ENCODE measurements at places on chromosomes 12 and 14.

DNA sequence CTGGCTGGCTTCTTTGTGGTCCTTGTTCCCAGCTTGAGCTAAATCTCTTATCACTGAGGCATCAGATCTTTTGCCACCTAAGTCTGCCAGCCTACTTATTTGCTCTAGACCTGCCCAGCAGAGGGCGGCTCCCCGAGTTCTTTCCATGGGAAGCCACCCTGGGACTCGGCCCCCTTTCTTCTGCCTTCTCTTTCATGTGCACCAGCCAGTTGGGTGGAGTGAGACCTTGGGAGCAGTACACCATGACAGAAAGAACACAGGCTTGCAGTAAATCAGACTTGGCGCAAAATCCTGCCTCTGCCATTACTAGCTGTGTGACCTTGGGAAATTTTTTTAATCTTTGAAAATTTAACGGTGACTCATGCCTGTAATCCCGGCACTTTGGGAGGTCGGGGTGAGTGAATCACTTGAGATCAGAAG is 7.4 kb downstream of the SMAGP start:
- DNase-seq = no peak

DNA sequence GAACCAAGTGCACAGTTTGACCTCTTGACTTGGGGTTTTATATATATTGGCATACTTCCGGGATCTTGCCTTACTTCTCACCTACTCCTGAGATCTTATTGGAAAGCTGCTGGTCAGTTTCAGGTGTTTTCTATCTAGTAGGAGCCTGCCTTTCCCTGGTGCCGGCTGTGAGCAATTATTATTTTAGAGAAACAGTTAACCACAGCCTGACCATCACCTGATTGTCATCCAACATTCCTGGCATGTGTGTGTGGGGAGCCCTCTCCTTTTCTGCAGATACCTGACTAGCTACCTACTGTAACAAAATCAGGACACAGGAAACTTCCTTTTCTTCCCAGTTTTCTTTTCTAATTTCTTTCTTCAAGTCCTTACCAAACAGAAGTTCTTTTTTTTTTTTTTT is 220.4 kb downstream of the ATP23 start:
- no peak for DNase-seq

DNA sequence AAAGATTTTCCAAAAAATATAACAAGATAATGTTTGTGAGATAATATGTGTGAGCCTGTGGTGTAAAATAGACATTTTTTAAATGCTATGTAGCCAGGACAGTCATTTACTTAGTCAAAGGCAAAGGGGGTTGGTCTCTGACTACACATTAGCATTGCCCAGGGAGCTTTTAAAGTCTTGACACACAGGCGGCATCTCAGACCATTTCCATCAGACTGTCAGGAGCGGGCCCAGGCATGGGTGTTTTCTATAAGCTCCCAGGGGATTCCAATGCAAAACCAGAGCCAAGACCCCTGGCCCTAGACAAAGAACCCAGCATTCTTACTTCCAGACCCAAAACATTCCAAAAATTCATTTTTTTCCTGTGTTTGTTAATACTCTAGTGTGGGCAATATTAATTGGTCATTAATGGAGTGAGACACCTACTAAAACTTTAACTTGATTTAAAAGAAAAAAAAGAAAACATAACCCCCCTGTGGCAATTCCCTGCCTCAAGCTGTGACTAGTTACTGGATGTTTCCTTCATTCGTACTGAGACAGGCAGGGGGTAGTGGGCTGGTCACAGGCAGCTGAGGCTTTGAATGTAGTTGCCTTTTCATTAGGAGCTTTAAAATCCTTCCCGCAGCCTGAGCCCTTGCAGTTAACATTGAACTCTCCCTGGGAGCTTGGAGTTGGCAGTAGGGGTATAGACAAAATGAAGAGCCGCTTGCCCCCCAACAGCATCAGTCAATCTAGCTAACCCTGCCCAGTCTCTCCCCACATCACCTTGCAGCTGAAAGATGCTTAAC is 103.7 kb downstream of the CMKLR1 start:
- no peak for DNase-seq

GRCh38 chr14:60343571-60344071 is 94.6 kb downstream of the PPM1A start:
- DNase-seq = no peak

- DNase-seq = peak; percentile 45
Observed at GRCh38 chr12:53344824-53345485, 8.8 kb upstream of the SP7 start.

DNA sequence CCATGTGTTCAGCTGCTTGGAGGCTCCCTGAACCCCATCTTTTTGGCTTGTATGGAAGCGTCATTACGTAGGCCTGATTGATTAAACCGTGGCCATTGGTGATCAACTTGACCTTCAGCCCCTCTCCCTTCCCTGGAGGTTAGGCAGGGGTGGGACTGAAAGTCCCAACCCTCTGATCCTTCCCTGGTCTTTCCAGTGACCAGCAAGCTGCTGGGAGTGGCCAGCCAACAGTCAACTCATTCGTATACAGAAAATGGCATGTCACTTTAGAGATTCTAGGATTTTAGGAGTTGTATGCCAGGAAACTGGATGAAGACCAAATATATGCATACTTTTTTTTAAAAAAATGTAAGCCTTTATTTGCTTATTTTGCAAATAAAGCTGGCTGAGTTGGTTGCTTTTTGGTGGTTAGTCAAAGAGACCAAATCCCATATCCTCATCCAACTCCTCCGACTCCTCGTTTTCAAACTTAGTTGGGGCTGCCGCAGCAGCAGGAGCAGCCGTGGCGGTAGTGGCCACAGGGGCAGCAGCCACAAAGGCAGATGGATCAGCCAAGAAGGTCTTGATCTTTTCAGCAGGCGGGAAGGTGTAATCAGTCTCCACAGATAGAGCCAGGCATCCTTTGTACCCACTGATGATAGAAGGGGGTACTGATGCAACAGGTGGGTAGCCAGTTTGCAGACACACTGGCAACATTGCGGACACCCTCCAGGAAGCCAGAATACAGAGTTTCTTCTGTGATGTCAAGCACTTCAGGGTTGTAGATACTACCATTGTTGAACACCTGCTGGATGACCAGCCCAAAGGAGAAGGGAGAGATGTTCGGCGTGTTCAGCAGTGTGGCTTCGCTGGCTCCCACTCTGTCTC is 16.6 kb downstream of the NFKBIA start:
- no peak for DNase-seq

- no peak for DNase-seq
Observed at GRCh38 chr12:53091756-53092155, 5.7 kb upstream of the IGFBP6 start.

DNA sequence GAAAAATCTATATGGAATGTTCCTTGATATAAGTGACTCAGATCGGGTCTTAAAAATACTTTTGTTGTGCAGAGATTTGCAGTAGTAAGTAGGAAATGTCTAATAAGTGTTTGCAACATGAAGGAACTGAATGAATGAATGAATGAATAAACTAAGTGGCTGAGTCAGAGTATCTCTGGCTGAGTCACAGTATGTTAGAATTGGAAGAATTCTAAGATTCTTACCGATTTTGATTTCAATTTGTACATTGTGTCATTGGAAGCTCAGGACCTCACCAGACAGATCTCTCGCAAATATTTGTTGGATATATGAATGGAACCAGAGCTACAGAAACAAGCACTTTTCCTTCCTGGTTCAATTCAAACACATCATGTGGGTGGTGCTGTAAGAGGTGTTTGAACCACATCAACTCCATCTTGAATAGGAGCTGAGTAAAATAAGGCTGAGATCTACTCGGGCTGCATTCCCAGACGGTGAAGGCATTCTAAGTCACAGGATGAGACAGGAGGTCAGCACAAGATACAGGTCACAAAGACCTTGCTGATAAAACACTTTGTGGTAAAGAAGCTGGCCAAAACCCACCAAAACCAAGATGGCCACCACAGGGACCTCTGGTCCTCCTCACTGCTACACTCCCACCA is 123.9 kb upstream of the FOXN3 start:
- no peak for DNase-seq

DNA sequence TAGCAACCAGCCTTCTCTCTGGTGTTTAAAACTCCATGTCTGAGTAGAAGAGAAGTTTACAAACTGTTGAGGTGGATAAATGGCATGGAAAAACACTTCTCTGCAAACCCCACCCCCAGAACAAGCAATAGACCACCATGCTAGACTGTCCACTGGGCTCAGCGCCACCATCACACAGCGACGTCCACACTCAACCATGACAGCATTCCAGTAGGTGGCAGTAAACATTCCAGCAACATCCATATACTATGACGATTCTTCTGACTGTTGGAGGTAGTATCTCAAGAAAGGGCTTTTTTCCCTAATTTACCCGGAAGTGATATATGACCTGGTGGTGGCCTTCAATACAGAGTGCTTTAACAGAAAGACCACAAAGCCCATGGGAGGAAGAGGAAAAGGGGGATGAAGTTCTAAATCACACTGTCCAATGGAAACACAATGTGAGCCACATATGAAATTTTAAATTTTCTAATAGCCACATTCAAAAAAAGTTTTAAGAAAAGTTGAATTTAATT is 152.2 kb downstream of the SLC15A4 start:
- no peak for DNase-seq

DNA sequence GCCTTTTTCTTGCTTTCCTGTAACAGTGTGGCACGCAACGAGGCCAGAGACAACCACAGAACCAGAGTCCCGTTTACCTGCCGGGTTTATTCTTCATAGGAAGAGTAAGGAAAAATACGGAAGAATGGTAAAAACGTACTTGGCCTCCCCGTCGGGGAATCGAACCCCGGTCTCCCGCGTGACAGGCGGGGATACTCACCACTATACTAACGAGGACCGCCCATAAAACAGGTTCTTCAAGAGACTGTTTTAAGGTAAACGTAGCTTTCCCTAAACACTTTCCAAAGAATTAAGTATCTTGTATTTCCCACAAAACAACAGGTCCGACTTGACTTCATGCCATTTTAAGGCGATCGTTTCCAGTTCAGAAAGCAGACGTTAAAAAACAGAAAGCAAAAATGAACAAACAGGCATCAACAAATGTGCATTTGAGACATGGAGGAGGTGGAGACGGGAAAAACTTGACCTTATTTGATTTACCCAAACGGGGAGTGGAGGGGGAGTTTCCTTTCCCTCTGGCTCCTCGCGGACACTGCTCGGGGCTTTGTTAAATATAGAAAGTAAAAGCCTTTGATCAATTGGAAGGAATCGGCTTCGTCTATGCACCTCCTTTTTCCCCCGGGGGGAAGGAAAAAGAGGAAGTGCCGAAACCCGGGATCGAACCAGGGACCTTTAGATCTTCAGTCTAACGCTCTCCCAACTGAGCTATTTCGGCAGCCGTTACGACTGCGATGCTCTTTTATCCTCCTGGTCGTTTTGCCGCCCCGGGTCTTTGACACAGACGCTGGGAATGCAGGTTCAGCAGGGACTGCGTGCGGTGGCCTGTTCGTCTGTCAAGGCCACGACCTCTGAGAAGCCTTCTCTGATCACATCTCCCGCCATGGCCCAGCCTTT is 13.0 kb upstream of the UBC start:
- DNase-seq = peak; percentile 100

- DNase-seq = no peak
Observed at GRCh38 chr12:116426391-116427136, 132.6 kb upstream of the MAP1LC3B2 start.

- DNase-seq = no peak
Observed at GRCh38 chr12:19483727-19484126, 44.4 kb downstream of the AEBP2 start.

DNA sequence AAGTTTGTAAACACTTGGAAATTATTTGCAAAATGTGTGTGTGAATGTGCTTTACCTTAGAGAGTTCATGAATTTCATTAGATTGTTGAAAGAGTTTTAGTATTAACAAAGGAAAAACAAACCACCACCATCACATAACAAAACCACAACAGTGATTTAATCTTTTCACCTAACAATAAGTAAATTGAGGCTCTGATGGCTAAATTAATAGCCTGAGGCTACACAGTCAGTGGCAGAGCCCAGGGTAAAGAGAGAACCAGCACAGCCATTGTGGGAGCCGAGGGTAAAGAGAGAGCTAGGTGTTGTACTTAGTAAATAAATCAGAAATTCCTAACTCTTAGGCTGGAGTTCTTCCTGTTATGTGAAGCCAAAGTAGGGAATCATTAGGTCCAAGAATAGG is 51.2 kb upstream of the CAPRIN2 start:
- DNase-seq = no peak

DNA sequence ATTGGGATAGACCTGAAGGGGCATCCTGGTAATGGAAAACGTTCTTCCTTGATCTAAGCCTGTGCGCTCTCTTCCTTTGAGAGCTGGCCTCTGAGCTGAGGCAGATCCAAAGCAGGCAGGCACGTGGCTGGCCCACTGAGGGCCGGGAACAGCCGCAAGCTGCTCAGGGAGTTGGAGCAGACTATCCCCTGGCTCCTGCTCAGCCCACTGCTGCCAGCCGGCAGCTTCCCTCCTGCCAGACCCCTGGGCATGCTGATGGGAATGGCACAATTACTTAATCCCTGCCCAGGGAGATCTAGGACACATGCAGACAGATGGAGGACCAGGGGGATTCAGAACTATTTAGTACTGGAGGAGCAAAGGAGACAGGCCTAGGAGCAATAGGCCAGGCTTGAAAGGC is 14.4 kb downstream of the NEUROD4 start:
- DNase-seq = no peak

- DNase-seq = no peak
Observed at GRCh38 chr14:103630364-103631108, 1.5 kb downstream of the KLC1 start.

- no peak for DNase-seq
Observed at GRCh38 chr12:48819986-48820725, 1.9 kb downstream of the CACNB3 start.

GRCh38 chr14:96914571-96915128 is 117.5 kb downstream of the VRK1 start:
- no peak for DNase-seq

DNA sequence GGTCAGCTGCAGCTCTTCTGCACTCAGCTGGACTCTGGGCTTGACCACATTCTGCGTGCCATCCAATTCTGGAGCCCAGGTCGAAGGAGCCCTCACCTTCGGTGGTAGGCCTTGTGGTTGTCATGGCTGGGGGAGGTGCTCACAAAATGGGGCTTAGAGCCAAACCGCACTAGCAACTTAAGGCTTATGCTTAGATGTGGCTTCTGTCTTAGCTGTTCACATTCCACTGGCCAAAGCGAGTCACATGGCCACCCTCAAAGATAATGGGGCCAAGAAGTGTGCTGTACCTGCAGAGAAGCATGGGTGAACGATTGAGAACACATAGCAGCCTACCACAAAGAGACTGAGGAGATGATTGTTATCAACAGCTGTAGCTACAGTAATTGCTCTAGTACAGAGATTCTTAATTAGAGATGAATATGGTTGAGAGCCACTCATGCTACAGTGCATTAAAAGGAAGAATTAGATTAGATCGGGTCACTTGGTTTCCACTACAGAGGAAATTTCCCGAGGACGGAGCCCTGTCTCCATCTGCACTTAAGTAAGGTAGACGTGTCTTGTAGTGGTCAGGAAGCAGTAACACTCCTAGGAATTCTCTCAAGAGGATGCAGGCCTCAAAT is 334.6 kb upstream of the FKBP4 start:
- DNase-seq = no peak

- DNase-seq = no peak
Observed at GRCh38 chr14:38302034-38302433, 46.1 kb upstream of the CLEC14A start.

- DNase-seq = no peak
Observed at GRCh38 chr14:97723351-97723750, 926.2 kb downstream of the VRK1 start.

Data from activated CD8-positive, alpha-beta memory T cell treated with anti-CD3 and anti-CD28 coated beads for 48 hours (primary cell).